ENCODE measurements at places on chromosomes 1 and 21.

DNA sequence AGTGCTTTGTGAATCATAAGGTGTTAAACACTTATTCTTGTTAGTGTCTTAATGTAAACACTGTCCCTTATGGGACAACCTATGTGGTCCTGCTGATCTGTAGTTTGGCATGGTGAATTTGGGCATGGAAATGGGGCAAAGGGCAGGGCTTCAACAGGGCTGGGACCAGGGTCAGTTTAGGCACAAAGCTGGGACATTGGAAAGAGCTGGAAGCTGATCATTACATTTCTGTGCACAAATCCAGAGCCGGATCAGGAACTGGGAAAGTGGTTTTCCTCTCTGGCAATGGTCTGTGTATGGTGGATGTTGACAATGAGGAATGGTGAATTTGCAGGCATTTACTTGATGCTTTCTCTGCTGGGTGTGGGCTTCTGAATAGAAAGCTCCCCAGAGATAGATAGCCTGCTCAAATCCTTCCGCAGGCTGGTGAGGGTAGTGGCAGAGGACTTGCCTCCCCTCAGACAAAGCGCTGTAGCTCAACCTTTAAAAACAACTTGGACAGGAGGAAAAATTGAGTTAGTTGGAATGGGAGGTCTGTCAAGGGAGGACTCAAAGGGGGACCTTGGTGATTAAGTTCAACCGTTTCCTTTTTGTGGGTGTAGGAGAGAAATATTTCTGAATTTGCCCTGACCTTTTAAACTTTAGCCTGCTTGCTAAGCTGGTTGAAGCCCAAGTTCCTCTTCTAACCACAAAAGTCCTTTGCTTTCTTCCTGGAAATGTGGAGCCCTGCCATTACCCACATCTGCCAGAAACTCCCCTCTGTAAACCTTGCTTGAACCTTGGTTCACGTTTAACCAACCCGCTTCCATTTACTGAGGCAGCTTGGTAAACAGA is 35.3 kb downstream of the HLX start:
- no peak for DNase-seq
- no peak overlapping the region for H3K27ac ChIP-seq
- H3K36me3 ChIP-seq: no peaks in the 10 kb centered on the region
- H3K27me3 ChIP-seq: peaks cover 28% of the 10 kb centered on the region
- H3K4me3 ChIP-seq: no peak overlapping the region

GRCh38 chr1:37105911-37106310 is 71.6 kb upstream of the GRIK3 start:
- peaks cover 35% of the 10 kb centered on the region for H3K27me3 ChIP-seq
- no peak overlapping the region for H3K27ac ChIP-seq
- no peaks in the 10 kb centered on the region for H3K36me3 ChIP-seq

DNA sequence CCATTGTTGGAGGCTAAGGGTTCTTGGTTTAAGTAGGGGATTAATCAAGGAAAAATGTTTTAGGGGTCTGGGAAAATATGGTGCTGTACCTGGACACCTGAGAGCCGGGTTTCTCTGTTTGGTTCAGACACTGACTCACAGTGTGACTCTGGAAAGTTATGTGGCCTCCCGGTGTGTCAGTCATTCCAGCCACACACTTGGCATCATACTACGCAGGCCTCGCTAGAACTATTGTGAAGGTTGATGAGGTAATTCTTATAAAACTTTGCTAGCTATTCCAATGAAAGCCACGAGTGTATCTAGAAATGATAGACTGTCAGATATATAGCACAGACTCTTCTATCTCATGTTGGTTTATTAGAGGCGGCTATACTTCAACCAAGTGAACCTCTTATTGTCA is 4.8 kb upstream of the CAMSAP2 start:
- H3K4me1 ChIP-seq: peaks cover 3% of the 10 kb centered on the region
- no peak overlapping the region for H3K4me3 ChIP-seq
- peaks cover 49% of the 10 kb centered on the region for H3K27me3 ChIP-seq
- H3K36me3 ChIP-seq: no peaks in the 10 kb centered on the region
- no peak for DNase-seq

DNA sequence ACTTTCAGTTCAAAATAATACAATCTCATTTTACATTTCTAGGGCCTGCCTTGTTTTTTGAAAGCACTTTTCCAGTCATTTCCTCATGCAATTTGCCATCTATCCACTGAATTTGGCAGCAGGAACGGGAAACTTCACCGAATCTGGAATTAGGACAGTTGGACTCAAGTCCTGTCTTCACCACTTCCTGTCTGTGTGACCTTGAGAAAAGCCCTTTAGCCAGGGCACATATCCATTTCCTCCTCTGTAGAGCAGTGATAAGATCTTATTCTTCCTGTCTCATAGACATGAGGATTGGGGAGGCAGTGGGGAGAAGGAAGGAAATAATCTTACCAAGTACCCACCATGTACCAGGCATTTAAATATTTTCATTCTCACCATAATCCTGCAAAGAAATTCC is 12.0 kb downstream of the VAV3 start:
- no peak overlapping the region for H3K27ac ChIP-seq
- H3K27me3 ChIP-seq: no peaks in the 10 kb centered on the region
- no peaks in the 10 kb centered on the region for H3K4me1 ChIP-seq
- no peak for DNase-seq

DNA sequence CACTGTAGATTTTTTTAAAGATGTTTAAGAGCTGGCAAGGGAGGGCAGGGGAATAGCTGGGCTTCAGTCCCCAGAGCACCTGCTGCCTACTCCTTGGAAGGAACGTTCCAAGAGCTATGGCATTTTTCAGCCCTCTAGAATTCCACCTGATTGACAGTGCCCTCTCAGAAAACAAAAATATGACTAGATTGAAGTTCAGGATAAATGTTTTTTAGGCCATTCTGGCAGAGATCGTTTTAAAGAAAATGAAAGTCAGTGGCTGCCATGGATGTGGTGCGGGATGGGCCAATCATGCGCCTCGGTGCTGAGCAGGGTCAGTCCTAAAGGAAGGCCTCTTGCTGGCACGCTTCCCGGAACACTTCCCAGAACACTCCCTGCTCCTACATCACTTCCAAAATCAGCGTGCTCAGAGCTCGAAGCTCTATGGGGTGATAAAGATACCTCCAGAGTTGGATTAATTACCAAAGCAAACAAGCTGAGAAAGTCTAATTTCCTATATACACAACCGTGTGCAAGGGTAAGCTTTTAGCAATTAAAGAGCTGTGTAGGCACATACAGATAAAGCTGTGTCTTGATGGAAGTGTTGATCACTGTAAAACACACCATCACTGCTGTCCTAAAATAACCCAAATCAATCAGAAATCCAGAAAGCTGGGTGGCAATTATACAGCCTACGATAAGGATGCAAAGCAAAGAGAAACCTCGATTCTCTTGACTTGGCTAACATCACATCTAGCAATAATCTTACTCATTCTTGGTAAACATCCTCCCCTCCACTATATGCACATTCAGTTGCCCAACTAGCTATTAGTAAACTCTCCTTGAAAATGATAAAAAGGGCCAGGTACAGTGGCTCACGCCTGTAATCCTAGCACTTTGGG is 34.6 kb downstream of the TGFBR3 start:
- H3K27me3 ChIP-seq: no peaks in the 10 kb centered on the region
- H3K27ac ChIP-seq: no peak overlapping the region
- H3K36me3 ChIP-seq: no peaks in the 10 kb centered on the region
- peaks cover under 1% of the 10 kb centered on the region for H3K4me1 ChIP-seq
- H3K4me3 ChIP-seq: no peak overlapping the region
- DNase-seq: no peak
